Nucleus accumbens (tissue), 56 donors: ENCODE measurements at places on chromosomes 2 and 18.

- no peak for DNase-seq
These were observed 133.1 kb downstream of the COPS8 start for GRCh38 chr2:237218756-237219155.

DNA sequence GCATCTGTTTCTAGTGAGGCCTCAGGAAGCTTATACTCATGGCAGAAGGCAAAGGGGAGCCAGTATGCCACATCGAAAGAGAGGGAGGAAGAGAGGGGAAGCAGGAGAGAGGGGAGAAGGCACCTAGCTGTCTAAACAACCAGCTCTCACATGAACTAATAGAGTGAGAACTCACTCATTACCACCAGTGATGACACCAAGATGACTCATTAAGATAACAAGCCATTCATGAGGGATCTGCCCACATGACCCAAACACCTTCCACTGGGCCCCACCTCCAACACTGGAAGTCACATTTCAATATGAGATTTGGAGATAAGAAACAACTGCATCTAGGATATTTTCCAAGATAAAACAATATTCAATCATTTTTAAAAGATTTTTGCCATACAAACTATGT lies 753.9 kb upstream of the ZEB2 start:
- no peak for DNase-seq

- DNase-seq = no peak
These were observed 28.0 kb downstream of the AGAP1 start for GRCh38 chr2:235521844-235522243.

DNA sequence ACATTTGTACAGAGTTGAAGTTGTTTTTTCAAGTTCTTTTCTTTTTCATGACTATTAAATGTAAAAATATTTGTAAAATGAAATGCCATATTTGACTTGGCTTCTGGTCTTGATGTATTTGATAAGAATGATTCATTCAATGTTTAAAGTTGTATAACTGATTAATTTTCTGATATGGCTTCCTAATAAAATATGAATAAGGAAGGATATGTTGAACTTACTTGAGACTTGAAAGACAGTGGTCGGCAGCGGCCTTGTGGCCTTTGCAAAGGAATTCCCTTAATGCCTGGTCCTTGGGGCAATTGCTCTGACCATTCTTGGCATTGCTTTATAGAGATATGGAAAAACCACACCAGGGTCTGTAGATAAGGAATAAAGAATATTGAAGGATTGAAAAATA lies 25.9 kb upstream of the TMEM87B start:
- DNase-seq = no peak

GRCh38 chr18:32724071-32724749 lies 48.6 kb downstream of the KLHL14 start:
- no peak for DNase-seq

DNA sequence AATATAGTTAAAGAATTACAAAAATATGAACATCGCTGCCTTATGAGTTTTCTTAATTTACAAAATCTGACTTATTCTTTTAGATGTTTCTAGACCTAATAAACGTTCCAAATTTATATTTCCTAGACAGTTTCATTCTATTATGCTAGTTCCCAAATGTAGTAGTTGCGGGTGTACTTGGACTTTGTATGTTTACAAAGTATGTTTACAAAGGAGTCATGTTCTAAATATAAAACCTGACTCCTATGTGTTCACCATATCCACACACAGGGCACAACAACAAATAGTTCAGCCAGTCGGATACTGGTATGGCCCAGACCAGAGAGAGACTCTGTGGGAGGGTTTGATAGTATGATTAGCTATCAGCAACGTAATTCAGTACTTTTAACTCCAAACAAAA lies 230.7 kb downstream of the KCNH7 start:
- no peak for DNase-seq
